ENCODE measurements at places on chromosomes 6 and 20.
A peak's percentile ranks its signal among the peaks of the same experiment; 100 is the strongest.

- DNase-seq: no peak
Observed at GRCh38 chr20:10761232-10761631, 87.4 kb upstream of the JAG1 start.

GRCh38 chr6:109383438-109383940 is 1.2 kb upstream of the CD164 start:
- no peak for DNase-seq

- DNase-seq: no peak
Observed at GRCh38 chr6:158865769-158866168, 46.6 kb upstream of the EZR start.

DNA sequence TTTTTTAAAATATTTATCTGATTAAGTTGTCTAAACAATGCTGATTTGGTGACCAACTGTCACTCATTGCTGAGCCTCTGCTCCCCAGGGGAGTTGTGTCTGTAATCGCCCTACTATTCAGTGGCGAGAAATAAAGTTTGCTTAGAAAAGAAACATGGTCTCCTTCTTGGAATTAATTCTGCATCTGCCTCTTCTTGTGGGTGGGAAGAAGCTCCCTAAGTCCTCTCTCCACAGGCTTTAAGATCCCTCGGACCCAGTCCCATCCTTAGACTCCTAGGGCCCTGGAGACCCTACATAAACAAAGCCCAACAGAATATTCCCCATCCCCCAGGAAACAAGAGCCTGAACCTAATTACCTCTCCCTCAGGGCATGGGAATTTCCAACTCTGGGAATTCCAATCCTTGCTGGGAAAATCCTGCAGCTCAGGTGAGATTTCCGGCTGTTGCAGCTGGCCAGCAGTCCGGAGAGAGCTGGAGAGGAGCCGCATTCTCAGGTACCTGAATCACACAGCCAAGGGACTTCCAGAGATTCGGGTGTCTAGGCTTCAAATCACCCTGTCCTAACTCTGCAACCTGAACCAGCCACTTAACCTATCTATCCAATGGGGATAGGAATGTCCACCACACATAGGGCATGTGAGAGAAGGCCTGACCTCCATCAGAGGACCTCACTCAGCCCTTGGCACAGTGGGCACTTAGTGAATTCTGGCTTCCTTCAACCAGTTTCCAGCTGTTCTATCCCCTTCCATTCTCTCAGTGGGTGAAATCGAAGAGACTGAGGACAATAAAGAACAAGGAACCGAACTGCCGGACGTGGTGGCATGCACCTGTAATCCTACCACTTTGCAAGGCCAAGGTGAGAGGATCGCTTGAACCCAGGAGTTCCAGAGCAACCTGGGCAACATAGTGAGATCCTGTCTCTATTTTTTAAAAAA is 3.1 kb downstream of the TNF start:
- no peak for DNase-seq

DNA sequence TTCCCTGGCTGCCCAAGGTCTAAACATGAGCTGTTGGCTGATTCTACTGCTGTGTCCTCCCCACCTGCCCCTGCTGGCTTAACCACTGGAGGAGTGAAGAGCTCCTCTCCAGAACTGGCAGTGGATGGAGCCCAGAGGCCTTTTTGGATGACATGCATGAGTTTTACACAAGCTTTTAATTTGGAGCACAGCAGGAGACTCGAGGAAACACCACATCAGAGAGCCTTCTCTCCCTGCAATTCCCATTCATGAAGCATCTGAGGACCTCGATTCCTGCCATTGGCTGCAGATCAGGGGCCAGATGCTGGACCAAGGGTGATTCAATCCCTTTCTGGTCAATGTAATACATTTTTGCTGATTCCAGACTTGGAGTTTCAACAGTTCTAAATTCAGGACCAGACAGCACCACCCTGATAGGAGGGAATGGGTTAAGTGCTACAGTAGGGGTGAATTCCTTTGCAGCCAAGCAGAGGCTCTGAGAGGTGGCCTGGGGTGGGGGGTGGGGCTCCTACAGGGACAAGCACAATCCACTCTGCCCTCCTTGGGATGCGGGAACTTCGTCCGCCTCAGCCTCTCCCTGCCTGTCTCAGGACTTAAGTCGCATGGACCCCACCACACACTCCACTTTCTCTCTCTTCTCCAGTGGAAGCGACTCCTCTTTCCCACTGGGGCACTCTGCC is 599 bp upstream of the PSORS1C1 start:
- no peak for DNase-seq

DNA sequence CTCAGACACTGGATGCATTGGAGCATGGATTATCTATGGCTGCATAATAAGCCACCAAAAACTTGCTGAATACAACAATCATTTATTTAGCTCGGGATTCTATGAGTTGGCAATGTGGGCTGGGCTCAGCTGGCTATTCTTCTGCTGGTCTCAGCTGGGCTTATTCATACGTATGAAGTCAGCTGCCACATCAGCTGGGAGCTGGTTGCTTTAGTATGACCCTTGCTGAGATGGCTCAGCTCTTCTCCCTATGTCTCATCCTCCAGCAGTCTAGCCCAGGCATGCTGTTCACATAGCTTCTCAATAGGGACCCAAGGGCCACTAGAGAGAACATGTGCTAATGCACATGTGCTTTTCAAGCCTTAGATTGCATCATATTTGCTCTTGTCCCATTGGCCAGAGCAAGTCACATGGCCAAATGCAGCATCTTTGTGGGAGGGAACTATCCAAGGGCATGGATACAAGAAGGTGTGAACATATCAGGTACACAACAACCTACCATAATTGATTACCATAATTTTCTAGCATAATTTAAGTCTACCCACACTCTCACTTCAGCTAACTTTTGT is 444.6 kb downstream of the KIF16B start:
- no peak for DNase-seq

GRCh38 chr6:16265351-16266341 is 27.3 kb downstream of the GMPR start:
- DNase-seq: no peak

DNA sequence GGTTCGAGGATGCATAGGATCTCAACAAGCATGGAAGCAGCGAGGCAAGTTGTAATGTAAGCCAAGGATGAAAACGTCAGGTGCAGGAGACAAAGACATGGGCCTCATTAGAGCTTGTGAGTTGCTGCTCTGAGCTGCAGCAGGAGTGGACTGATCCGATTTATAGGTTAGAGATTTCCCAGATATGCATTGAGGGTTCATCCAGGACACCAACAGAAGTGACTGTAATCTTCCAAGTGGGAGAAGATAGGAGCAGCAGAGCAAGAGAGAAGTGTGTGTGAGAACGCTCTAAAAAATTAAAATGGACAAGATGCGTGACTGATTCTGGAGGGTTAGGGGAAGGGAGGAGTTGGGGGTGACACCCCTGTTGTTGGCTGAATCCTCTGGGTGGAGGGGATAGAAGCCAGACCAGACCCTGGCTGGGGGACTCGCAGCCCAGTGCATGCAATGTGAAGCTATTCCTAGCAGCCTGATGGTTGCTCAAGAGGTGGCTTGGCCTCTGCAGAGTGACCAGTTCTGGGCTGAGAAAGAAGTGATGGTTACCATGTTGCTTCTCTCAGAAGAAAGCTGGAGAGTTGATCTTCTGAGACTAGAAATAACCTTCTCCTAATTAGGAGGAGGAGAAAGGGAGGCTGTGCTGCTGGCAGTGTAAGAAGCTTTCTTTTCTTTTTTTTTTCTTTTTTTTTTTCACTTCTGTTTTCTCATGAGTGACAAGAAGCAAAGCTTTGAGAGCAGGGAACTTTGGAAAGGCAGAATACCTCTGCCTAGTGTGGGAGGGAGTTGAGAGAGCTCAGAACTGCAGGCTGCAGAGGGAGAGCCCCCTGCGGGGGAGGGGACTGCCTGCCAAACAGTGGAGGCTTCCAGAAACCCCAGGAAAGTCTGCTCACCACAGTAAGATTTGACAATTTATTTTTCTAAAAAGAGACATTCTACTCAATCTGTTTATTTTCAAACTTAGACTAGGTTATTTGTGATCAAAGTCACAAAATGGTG is 116.9 kb downstream of the SLX4IP start:
- no peak for DNase-seq

GRCh38 chr20:4546786-4547185 is 174.9 kb upstream of the PRND start:
- no peak for DNase-seq

GRCh38 chr6:41779336-41779735 is 364 bp downstream of the FRS3 start:
- DNase-seq: no peak

- no peak for DNase-seq
Observed at GRCh38 chr6:5855787-5856470, 150.8 kb downstream of the NRN1 start.

DNA sequence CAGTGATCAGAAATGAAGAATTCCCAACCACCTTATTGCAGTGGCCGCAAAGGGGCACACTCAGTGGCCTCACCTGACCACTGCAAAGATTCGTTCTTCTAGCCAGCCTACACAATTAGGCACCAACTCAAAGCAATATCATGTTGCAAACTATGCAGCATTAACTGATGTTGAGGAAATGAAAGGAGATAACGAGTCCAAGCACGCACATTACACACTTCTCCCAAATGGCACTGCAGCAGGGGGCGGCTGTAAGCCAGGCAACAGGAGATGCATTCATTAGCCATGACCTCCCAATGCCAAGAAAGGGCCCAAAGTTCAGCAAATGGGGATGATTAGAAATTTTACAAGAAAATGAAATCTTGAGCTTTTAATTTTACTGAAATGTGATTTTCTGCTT is 39.3 kb downstream of the ATXN1 start:
- no peak for DNase-seq

DNA sequence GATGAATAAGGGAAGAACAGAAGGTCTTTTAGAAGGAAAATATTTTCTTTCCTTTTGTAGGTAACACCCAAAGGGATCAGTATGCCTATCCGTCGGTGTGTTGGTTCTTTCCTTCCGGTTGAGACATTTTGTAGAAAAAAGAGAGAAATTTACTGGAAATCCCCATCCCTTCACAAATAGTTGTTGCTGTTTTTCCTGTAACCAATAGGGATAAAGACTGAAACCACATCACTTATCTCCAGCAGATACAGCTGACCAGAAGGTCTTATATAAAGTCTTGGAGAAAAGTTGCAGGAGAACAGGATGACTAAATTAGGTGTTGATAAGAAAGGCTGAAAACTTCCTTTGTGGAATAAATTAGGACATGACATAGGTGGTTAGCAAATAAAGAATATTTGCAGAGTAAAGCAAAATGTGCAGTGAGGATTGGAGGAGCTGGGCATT is 14.8 kb upstream of the HLA-DRB1 start:
- DNase-seq: no peak

GRCh38 chr6:33732817-33733708 is 13.6 kb downstream of the IP6K3 start:
- DNase-seq: no peak

DNA sequence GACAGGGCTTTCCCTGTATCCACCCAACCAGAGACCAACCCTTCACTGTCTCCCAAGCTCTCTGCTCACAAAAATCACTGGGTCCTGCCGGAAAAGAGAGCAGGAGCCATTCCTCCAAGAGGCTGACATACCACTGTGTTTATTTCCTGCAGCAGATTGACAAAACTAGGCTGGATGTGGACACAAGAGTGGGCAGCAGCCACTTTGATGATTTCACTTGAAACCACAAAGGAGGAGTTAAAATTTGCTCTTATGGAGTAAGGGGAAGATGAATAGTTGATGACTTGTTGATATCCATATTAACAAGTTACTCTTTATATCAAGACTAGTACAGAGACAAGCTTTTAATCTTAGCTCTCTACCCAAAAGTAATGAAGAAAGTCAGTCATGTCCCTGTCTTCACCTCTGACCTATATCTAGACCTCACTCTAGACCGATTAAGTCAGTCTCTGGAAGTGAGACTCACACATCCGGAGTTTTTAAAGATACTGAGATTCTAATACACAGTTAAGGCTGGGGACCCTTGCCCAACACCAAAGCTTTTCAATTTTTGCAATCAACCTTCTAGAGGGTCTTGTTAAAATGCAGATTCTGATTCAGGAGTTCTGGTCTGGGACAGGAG is 73.8 kb downstream of the SCML4 start:
- no peak for DNase-seq

- DNase-seq: no peak
Observed at GRCh38 chr20:46823753-46824152, 70.9 kb upstream of the EYA2 start.

DNA sequence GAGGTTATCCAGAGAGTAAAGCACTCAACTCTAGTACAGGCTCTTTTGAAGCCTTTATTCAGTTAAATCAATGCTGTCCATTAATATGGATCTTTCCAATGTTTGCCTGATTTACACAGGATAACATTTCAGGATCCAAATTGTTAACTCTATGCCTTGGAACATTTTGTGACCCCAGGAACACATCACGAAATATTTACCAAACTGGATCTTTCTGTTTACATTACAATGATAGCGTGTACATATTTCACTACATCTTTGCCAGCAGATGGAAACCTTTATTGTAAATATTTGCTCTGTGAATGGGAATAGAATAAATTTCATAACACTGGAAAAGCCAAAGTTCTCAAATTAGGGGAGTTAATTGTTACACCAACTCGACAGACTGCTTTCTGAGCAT is 23.5 kb downstream of the BPIFA2 start:
- DNase-seq: no peak

DNA sequence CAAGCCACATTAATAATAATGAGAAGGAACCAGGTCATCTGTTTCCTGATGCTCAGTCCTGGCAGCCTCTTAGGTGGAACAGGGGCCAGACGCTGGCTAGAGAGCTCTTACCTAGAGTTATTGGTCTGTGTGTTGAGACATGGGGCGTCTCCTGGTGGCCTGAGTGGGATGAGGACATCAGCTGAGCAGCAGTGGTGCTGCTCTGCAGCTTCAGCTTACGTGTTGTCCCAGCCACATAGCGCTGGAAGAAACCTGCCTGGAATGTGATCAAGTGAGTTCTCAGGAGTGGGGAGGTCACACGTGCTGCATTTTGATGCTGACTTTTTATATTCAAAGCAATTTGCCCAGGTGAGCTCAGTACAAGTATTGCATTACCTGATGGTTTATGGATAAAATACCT is 355.4 kb downstream of the CDH26 start:
- DNase-seq: no peak

- DNase-seq: no peak
Observed at GRCh38 chr6:52612336-52613054, 35.6 kb upstream of the TRAM2 start.

DNA sequence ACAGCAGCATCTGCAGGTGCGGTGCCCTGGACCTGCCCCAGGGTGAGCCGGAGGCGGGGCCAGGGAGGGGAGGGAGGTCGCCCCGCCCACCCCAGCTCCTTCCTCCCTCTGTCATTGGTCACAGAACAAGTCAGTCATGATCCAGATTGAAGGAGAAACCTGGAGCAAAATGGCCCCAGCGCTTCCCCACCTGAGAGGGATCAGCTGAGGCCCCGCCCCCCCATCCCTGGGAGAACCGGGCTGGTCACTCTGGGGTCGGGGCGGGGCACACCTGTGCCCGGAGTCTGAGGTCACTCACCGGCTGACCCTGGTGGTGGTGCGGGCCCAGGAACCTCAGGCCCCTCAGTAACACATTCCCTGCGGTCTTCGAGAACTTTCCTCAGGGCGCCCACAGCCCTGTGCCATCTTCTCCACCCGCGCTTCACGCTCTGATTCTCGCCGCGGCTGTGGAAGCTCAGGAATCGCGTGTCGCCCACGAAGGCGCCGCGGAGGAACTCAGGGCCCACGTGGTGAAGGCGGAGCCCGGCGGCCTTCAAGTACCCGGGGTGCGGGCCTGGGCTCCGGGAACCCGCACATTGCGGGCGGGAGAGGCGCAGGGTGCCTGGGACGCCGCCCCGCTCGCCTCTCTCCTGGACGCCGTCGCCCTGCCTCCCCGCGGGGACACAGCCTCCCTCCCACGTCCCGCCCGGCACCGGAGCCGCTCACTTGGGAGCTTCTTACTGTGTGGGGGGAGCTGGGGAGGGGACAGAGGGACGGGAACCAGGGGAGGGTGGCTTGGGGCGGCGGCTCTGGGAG is 36.4 kb upstream of the HLA-C start:
- peak; percentile 73 for DNase-seq

Measured in naive thymus-derived CD8-positive, alpha-beta T cell (primary cell).